AML-193 (cell line): ENCODE measurements at places on chromosomes 6 and 20.

DNA sequence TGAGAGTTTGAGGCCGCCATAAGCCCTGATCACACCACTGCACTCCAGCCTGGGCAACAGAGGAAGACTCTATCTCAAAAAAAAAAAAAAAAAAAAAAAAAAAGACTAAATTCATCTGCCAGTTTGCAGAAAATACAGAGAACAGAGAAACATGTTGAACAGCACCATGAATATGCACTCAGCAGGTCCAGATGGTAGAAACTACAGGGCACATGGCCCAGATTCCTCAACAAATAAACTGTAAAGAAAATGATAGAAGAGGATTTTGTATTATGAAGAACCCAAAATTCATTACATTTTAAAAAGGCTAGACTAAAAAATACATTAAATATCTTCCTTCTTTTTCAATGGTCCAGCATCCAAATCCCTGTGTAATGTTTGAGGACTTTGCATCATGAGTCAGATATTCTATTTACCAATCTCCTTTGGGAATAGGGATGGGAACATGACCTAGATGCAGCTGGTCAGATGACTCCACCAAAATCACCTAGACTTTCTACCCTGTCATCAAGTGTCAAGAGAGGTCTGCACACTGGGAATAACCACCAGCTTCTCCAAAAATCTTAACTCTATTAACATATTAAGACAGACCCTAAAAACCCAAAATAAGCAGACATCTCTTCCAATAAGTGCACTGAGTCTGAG, 189.1 kb upstream of the TCF21 start:
- DNase-seq, result no peak

DNA sequence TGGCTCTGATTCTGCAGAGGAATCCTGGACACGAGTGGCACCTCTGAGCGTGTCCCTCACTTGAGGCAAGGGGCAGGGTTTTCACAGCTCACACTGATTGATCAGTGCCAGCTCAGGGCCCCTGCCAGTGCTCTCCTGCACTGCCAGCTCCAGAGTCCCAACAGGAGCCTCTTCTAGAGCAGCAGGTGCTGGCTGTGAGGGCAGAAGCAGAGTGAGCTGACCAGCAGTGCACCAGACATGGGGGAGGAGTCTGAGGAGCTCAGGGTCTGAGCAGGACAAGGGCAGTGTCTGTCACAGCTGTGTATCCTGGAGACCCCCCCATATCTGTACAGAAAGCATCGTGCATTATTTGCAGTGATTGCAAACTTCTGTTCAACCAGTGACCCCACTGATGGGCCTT, 31.5 kb upstream of the THBS2 start:
- DNase-seq, result no peak

- DNase-seq, result no peak
Measured at GRCh38 chr6:123462152-123462551, 174.6 kb downstream of the TRDN start.

DNA sequence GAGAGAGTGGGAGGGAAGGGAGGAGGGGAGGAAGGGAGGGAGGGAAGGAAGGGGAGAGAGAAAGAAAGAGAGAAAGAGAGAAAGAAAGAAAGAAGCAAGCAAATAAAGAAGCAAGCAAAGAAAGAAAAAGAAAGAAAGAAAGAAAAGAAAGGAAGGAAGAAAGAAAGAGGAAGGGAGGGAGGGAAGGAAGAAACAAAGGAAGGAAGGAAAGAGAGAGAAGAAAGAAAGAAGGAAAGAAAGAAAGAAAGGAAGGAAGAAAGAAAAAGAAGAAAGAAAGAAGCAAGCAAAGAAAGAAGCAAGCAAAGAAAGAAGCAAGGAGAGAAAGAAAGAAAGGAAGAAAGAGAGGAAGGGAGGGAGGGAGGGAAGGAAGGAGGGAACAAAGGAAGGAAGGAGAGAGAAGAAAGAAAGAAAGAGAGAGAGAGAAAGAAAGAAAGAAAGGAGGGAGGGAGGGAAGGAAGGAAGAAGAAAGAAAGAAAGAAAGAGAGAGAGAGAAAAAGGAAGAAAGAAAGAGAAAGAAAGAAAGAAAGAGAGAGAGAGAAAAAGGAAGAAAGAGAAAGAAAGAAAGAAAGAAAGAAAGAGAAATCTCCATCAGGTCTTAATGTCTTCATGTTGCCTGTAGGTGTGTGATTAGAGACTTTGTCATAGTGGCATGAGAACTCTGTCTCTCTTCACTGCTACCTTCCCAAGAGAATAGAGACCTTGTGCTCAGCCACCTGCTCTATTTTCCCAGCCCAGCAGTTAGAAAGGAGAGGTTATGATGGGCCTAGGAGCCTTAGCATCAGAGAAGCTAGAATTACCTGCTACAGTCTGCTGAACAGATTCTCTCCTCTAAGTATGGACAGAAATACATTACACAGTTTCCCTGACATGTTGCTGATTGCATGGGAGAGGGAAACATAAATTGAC, 5.0 kb downstream of the SEMG1 start:
- DNase-seq, result no peak

DNA sequence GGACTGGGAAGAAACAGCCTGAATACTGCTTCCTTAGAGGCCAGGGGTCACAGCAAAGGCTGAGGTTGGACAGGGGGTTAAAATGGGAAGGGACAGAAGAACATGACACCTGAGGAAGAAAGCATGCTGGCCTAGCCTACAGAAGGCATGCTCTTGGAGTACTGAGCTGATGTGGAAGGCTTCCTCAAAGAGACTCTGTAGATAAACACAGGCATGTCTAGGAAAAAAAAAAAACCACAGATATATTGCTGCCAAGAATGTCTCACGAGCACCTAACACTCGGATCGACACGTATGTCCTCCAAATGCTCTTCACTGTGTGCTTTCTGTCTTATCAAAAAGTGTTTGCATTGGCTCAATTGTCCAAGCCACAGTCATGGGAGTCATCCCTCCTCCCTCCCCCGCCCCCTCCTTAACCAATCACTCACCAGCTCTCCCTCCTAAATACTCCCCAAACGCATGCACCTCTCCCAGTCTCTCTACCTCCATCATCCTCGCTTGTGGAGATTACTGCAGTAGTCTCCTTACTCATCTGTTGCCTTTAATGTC, 101.1 kb upstream of the LRFN2 start:
- DNase-seq, result no peak

GRCh38 chr6:155177363-155177961, 86.4 kb upstream of the CLDN20 start:
- peak; percentile 90 for DNase-seq
